AML-193 (cell line): ENCODE measurements at places on chromosomes 11 and 22.

DNA sequence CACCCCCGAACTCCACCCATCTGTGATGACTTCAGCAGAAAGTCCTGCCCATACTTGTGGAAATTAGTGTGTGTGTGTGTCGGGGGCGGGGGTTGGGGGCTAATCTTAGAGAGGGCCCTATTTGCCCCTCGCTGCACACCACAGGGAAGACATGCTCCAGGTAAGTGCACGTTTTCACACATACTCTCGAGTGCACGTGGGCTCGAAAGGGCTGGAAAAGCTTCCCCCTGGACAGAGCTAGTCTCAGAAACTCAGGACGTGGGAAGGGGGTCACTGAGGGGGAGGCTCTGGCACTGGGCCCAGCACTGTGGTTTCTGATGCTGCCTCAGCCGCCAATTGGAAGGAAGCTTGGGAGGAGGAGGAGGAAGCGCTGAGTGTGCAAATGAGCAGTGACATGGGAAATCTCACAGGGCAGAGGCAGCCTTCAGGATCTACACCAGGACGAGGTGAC lies 40.7 kb upstream of the CD82 start:
- DNase-seq: no peak

GRCh38 chr22:45564349-45565030 lies 61.8 kb downstream of the FBLN1 start:
- no peak for DNase-seq

DNA sequence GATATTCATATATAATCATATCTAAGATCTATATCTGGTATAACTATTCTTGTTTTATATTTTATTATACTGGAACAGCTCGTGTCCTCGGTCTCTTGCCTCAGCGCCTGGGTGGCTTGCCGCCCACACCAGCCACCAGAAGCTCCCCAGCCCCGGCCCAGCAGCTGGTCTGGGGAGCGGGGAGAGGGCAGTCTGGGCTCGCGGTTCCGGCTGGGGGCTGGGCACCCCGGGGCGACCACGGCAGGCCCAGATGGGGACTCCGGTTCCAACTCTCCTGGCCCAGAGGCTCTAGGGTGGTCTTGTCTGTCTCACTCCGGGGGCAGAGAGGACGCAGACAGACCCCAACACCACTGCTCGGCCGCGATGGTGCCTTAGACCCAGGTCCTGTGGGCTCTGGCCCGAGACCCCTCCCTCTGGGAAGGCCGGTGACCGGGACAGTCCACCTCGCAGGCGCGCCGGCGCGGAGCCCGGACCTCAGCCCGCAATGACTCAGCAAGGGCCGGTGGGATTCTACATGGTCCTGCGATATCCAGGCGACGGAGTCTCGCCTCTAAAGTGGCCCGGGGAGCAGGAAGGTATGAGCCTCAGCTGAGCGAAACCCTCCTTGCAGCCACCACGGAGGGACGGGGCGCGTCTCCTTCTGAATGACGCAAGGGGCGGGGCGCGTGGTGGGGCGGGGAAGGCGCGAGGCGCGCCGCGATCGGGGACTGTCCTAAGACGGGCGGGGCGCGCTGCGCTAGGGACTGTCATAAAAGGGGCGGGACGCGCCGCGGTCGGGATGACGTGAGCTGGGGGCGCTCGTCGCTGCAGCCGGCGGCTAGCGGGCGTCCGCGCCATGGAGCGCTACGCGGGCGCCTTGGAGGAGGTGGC lies at the start of gene DGCR6:
Gene DGCR6, plus strand, starts transcription at position 781 of the 870 bp plus-strand sequence. Its CDS starts 55 bp downstream, at position 836.
- DNase-seq: no peak

DNA sequence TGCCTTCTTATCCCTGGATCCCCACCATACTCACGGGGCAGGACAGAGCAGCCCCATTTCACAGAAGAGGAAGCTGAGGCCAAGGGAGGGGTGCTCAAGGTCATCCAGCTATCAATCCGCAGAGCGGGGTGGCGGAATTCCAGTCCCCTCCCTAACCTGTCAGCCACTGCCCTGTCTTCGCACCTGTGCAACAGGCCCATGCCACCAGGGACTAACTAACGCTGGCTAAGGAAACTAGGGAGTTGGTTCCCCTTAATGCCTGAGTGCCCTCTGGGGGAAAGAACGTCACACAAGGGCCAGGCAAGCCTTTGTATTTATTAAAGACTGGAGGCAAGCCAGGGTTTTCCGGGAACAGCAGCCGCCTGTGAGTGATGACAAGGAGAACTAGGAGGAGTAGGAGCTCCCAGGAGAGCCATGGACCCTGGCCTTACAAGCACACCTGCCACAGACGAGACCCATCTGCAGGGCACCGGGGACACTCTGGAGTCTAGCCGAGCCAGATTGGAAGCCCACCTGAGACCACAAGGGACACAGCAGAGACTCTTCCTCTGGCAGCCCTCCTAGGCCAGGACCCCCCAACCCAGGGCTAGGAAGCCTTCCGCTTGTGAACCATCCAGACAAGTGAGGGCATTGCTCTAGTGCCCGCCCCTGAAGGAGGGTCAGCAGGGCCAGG lies 64.4 kb downstream of the MYH9 start:
- no peak for DNase-seq

DNA sequence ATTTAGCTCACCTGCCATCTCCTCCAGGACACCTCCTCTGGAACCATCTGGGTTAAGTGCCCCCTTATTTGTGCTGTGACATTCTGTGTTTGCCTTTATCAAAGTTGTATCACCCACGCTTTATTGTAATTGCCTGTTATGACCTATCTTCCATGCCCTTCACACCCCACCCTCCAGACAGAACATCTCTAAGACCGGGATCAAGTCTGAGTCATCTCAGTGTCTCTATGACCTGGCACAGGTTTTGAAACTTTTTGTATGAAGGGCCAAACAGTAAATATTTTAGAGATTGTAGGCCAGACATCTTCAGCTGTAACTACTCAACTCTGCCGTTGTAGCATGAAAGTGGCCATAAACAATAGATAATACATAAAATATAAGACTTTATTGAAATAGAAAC lies 161.8 kb downstream of the SPON1 start:
- DNase-seq: no peak

DNA sequence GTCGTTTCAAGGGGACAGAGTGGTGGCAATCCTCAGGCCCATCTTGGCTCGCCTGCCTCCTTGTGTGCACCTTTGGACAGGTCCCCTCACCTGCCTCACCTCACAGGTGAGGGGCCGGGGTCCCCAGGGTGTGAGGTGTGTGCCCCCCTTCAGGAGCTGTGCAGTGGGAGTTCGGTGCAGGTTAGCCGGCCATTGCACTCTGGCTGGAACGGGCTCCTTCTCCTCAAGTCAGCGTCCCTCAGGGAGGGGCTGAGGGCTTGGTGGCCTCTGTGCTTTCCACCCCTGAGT lies 269.1 kb downstream of the TBC1D22A start:
- no peak for DNase-seq

- DNase-seq: no peak
Measured at GRCh38 chr11:130897262-130898182, 18.8 kb downstream of the SNX19 start.

GRCh38 chr11:4443232-4443891 lies 5.7 kb upstream of the OR52K2 start:
- no peak for DNase-seq

DNA sequence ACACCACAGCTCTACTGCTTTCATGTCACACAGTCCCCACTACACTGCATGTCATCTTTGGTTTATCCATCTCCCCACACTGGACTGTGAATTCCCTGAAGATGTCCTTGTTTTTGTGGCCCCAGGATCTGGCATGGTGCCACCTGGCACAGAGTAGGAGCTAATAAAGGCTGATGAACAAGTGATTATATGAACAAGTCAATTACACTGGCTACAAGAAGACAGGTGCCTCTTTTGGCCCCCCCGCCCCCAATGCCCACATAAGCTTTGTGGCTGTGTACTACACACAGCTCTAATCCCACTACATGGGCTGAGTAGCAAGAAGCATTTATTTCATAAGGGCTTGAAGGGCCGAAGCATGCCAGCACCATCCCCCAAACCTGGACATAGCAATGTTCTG lies 24.7 kb downstream of the PLEKHA7 start:
- DNase-seq: no peak
